ENCODE measurements at places on chromosomes 7 and 10.

GRCh38 chr7:39414224-39415035 is 151.8 kb upstream of the YAE1 start:
- peak; percentile 26 for DNase-seq

- DNase-seq: no peak
These were observed 62.6 kb downstream of the CCNY start for GRCh38 chr10:35398908-35399307.

DNA sequence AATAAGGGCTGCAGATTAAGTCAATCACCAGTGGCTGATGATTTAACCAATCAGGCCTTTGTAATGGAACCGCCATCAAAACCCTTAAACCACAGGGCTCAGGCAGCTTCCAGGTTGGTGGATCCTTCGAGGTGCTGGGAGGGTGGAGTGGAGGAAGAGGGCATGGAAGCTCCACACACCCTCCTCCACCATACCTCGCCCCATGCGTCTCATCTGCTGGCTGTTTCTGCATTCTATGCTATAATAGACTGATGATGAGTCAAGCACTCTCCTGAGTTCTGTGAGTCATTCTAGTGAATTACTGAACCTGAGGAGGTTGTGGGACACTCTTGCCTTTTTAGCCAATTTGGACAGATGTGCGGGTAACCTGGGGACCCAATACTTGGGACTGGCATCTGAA is 43.9 kb downstream of the CHST15 start:
- peak; percentile 33 for DNase-seq

DNA sequence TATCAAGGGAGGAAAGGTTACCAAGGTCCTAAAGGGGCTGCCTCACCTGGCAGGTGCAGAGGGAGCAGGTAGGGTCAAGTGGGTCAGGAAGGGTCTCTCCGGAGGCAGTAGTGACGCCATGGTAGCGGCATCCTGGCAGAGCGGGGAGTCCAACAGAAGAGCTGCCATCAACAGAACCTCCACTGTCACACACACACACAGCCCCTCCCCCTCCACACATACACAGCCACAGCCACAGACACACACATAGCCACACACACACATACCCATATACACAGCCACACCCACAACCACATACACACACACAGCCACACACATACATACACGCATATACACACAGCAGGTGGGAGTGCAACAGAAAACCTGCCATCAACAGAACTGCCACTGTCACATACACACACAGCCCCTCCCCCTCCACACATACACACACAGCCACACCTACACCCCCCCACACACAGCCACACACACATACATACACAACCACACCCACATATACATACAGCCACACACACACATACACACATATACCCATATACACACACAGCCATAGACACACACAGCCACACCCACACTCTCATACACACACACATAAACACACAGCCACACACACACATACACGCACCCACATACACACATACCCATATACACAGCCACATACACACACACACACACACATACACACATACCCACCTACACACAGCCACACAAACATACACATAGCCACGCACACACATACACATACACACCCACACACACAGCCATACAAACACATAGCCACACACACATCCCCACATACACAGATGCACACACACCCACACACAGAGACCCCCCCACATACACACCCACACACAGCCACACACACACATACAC is 23.1 kb downstream of the KCP start:
- DNase-seq: no peak

GRCh38 chr7:151115121-151115835 is 29.0 kb downstream of the AGAP3 start:
- no peak for DNase-seq

DNA sequence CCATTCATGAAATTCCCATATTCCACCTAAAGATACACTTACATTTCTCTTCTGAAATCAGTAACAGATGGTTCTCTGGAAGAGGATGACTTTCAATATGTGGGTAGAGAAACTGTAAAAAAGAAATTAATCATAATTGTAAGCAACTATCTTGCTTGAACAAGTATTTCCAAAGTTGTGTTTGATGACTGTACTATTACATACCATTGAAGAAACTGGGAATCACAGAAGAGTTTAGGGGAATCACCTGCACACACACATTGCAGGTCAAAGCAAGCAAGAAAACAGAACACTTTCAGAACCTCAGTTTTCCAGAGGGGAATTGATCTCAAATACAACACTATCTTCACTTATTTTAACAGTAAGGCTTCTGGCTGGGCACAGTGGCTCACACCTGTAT is 33.6 kb downstream of the GSAP start:
- DNase-seq: no peak

- DNase-seq: no peak
These were observed 112.5 kb downstream of the MAD1L1 start for GRCh38 chr7:2120251-2120660.

GRCh38 chr7:145152589-145152988 is 316.7 kb upstream of the TPK1 start:
- no peak for DNase-seq

DNA sequence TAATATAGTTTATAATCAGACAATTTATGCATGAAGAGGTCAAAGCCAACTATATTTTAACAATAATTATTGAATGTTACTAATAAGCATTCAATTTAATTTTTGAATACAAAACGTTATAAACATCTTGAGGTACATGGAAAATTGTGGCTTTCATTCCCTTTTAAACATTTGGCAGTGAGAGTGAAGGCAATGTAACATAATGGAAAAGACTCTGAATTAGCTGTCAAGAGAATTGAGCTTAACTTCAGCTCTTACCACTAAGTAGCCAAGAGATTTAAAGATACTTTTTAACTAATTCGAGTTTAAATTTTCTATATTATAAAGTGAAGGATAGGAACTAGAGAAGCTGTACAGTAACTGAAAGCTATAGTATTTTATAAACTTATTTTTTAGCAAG is 98.6 kb downstream of the SEMA3A start:
- DNase-seq: no peak

- peak; percentile 65 for DNase-seq
These were observed 35.3 kb downstream of the CHST3 start for GRCh38 chr10:71999360-72000072.

- DNase-seq: no peak
These were observed 22.2 kb downstream of the NRCAM start for GRCh38 chr7:108434010-108434409.

DNA sequence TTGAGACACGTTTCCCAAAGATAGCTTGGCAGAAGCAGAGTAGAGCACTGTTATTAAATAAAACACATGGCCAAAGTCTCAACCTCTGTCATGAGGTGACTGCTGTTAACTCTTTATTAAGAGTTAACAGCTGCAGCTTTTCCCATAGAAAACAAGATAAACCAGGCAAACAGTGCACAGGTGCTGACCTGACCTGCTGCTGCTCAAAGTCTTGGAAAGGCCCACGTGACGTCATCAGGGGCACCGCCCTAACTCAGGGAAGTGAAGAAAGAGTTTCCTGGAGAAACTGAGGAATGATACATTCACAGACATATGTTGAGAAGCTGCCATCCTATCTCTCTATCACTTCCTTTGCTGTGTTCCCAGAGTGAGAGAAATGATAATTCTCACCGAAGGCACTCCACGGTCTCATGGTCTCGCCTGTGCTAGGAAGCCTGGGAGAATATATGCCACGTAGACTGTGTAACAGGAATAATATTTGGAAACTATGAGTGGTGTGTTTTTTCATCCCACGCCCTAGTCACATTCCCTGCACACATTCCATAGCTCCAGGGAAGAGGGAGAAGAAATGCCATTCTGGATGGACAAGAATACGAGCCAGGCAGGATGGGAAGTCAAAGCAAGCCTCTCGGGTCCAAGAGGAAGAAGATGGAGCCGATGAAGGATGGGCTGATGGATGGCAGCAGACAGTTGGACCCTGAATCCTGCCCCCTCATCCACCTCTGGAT is 146.2 kb upstream of the NFE2L3 start:
- DNase-seq: no peak

- DNase-seq: peak; percentile 64
These were observed 282.1 kb downstream of the KCND2 start for GRCh38 chr7:120554960-120555571.

- DNase-seq: no peak
These were observed 7.4 kb upstream of the LAMB1 start for GRCh38 chr7:108010377-108010776.

DNA sequence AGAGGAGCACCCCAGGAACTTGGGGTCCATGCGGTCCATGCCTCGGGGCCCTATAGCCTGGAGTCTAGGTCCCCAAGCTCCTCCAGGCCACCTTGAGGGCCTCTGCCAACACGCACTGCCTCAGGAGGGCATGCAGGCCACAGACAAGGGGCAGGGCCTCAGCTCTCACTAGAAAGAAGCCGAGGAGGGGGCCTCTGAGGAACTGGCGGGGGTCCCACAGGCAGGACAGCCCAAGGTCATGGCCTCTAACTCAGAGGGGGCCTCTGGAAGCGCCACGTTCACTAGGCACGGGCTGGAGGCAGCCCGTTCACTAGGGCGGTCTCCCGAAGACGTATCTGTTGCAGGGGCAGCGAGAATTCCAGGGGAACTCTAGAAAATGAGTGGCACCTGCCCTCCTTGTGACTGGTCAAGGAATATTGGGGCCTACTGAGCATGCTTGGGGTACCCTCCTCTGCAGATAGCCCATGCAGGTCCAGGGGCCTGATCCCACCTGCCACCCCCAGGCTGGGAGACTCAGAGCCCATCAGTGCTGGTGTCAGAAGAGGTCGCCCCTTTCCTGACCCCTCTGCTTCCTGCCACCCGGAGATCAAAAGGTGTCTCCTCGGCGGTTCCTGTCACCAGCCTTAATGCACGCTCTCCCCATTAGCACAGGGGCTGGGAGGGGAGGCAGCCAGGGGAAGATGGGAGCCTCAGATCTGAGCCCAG is 86.7 kb upstream of the RET start:
- DNase-seq: no peak

DNA sequence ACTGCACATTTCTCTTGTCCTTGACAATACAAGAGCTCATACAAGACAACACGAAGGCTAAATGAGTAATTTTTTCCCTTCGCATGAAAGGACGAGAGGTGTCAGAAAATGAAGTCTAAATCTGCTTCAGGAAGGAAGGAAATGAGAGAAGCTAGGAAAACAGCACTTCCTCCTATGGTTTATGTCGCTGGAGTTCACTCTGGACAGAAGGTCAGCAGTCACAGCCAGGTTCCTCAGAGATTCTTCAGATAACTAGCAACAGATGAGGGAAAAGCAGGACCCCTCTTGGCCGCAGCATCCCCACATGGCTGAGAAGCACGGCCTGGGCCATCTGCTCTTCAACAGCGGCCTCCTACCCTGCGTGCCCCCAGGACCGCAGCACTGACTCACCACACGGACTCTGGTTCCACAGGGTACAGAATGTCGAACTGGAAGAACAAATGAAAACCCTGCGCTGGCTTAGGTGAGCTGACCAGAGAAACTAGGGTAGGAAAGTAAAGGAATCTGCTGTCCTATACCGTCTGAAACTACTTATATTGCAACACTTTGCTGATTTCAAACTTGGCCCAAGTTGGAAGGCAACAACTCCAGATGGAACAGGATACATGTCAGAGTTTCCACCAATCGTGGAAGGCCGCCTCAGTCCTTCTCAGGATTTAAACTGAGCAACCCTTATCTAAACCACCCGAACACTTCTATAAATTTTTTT is 26.3 kb downstream of the DNMBP start:
- DNase-seq: peak; percentile 66

DNA sequence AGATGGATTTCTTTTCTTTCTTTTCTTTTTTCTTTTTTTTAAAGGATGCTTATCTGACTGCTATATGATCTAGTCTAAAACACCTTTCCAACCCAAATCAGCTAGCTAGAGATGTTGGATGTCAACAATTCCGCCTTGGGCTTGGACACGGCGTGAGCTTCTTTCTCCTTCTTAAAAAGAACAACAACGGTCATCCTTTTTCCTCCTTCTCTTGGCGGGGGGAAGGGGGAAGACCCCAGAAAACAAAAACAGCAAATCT is 1.0 kb downstream of the BEND7 start:
- DNase-seq: no peak

- DNase-seq: peak; percentile 85
These were observed 29.3 kb upstream of the CCL24 start for GRCh38 chr7:75842836-75843446.

DNA sequence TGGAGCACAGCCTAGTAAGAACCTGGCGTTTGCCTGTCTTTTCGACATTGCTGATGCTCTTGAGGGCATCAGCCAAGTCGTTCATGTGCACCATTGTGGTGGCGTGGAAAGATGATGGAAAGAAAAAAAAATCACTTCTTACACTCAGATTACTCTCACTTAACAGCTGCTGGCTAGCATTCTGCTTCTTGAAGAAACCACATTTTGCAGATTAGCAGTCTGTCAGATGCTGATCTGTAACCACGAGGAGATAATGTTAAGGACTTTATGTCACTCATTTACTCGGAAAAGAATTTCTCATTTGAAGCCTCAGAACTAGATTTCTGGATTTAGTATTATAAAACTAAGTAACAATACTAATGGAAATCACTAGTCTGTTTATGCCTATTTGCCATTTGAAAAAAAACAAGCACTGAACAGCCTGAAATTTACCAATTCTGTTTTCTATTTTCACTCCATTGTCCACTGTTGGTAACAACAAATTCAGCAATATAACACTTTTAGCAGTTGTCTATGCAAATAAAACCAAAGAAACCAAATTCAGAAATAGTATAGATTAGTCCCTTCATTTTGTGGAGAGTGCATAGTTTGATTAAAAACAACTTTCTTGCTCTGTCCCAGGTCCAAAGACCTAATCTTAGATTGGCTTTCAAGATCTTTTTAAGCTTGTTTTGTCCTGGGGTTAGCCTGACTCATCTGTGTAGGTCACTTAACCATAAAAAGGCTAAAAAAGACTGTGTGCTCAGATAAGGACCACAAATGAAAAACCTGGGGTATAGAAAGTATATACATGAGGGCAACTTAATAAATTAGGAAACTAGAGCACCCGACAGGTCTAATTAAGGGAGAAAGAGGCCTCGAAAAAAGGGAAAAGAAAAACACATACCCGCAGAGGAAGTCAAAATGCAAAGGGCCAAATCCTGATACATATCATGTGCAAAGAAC is 67.5 kb downstream of the NT5C2 start:
- peak; percentile 38 for DNase-seq

- DNase-seq: no peak
These were observed 15.7 kb downstream of the DMBT1 start for GRCh38 chr10:122576291-122576690.

- DNase-seq: no peak
These were observed 17.6 kb downstream of the CHCHD3 start for GRCh38 chr7:133064082-133064820.

DNA sequence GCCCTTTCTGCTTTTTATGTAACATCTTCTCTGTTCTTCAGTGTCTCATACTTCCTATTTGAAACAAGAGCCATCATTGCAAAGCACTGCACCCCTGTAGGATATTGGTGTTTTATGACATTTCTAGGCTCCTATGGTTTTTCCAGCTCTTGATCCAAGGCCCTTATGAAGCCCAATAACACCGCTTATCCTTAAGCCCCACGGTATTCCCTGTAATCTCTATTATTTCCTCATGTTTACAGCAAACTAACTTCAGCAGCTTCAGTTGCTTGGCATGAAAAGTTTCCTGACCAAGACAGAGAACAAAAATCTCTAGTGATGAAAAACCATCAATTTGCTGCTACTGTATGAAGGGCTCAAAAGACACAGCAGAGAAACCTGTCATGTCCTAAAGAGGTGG is 34.1 kb upstream of the TES start:
- DNase-seq: no peak

Data from brain microvascular endothelial cell (primary cell).